ENCODE measurements at places on chromosomes 12 and 14.

- DNase-seq, result no peak
These were observed 28.2 kb upstream of the CPSF6 start for GRCh38 chr12:69211160-69211559.

DNA sequence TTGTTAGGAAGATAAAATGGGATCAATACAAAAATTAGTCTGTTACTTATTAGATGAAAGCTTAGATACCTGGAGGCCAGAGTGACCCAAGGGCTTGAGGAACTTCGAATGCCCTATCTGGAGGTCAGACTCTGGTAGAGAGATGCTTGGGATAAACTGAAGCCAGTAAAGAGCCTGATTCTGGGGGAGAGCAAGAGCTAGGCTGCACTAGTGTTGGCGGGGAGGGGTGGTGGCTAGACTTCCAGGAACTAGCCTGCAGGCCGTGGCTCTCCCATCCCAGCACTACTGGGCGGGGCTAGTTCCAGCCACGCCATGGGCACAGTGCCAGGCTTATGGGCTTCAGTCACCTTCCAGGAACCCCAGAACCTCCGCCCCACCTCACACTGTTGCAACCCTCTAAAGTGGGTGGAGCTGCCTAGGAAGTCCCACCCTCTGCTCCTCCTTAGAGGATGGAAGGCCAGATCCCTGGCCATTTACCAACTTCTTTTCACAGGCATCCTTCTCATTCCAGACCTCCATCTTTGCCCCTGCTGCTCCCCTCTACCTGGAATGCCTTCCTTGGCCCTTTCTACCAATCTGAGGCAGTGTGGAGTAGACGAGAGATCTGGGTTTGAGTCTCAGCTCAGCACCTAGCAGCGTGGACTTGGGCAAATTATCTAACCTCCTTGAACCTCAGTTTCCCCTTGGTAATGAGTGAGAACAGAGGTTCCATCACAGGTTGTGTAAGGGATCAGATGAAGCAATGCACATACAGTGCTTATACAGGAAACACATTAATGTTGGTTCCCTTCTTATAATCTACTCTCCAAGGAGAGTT lies 6.3 kb upstream of the NFE2 start:
- DNase-seq, result peak; percentile 74

DNA sequence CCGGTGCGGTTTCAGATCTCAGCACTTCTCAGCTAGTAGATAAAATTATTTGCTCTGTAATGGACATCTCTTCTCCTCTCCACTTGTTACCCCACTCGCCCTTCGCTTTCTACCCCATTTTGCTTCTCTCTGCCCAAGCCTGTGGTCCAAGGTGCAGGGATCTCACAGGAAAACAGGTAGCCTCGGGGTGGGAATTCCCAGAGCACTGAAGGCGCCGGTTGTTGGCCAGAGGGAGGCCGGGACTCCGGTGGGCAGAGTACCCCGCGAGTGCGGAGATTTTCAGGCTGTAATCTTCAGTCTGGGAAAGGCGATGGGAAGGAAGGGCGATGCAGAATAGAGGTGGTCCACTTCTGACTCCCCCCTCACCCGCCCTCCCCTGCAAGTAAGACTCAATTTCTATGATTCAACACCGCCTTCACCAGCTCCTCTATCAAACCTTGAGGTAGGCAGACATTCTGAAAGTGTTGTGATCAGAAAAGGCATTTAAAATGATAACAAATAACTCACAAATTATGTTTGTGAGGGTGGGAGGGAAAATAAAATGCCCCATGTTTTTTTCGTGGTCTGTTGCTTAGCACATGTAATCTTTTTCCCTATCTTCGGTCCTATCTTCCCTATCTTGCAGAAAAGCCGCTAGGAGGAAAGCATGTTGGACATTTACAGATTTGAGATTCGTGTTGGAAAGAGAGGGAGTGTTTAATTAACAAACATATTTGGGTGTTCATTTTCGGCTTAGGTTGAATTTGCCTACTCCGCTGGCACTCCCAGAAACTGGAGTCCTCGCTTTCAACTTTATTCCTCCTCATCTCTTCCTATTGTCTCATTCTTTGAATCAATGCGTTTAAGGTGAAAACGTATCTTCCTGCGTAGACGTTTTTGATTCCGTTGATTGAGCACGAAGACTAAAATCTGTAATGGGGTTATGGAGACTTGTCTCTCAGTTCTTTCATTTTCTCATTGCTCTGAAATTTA lies 8.5 kb downstream of the FOXG1 start:
- no peak for DNase-seq

DNA sequence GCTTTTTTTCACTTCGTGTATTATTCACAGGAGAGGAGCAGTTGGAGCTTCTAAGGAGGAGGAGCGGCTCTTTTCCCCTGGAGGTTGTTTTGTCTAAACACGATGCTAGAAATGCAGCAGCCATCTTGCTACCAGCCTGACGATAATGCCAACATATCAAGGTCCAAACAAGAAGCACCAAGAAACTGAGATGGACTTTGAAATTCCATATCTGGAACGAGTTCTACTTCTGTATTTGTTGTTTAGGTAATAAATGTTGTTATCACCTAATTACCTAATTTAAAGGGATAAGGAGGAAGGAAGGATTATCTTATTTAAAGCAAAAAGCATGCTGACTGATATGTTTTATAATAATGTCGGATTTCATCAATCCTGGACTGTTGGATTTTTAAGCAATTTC lies 174.4 kb upstream of the TMPO start:
- no peak for DNase-seq

DNA sequence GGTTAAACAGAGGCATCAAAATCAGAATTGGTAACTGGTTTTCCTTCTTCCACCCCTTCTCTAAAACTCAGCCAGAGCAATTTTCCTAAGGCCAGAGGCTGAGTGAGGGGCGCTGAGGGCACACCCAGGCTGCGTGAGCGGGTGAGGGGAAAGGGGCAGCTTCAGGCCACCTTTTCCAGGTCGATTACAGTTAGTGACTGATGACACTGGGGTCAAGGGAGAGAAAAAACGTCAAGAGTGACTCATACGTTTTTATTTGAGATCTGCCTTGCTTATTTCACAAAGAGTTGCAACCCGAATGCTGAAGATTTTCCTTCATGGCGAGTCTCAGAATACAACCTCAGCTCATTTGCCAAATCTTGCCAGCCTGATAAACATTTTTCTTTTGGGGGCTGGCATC lies 46.7 kb upstream of the EVL start:
- DNase-seq, result no peak

DNA sequence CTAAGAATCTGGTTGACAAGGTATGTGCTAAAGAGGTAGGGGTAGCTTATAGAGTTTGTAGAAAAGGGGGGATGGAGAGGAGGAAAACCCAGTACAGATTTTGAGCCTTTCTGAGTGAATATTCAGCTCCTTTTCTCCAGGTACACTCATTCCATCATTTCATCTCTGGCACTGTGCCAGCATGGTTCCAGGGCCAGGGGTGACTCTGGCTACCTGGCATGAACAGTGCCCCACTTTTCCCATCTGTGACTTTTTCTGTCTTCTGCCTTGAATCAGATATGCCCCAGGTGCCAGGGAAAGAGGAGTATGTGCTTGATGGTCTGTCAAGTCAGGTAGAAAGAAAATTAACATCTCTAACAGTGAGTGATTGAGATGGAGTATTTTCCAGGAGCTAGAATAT lies 175.7 kb downstream of the CACNA1C start:
- DNase-seq, result no peak

DNA sequence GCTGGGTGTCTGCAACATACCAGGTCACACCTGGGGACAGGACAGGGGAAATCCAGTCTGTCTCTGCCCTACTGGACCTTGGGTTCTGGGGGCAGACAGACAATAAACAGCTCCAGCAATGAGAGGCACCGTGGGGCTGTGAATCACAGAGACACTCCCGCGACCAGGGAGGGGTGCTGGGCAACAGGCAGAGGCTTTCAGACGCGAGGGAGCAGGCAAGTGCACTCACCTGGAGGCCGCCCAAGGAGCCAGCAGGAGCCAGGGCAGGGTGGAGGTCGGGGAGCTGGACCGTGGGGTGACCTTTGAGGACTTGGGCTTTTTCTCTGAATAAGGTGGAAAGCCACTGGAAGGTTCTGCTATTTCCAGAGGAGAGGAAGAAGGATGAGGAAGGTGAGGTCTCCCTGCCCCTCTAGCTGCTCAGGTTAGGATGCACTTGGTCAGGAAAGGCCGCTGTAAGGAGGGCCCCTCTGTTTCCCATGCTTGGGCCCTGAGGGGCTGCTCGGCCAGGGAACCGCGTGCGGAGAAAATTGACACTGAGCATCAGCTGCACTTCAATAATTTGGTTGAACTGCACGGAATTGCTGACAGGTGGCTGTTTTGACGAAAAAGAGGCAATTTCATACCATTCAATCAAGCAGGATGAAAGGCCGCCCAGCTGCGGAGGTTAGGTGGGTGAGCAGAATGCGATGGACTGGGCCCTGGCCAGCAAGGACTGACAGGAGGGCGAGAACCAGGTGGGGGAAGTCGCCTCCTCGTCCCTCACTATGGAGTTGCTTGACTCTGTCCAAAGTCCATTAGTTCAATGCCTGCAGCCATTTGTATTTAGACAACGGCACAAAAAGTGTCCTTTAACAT lies 42.2 kb downstream of the JAG2 start:
- no peak for DNase-seq

GRCh38 chr14:92472860-92473259 lies 40.7 kb upstream of the RIN3 start:
- DNase-seq, result peak; percentile 39

DNA sequence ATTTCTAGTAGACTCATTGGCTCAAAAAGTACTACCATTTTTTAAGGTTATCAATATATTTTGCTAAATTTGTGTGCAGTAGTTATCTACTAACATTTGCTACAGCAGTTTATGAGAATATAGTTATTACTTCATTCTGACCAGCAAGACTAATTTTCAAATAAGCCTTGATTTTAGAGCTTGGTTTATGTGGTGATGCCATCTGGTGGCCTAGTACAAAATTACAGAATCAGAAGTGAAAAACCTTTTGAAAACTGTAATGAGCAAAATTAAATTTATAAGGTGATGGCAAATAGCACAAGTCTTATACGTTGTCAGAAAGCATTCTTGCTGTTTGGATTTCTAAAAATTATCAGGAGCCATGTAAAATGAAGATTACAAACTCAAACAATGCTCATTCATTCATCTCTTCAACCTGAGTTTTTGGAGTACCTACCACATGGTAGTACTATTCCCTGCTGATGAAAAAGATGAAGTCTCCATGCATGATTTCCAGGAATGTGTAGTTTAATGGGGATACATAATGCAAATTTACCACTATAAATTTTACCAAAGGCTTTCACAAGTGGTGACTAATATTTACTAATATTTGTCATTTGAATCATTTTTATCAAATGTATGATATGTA lies 51.0 kb downstream of the MAGOHB start:
- no peak for DNase-seq

GRCh38 chr14:30656190-30656632 lies 34.1 kb downstream of the SCFD1 start:
- no peak for DNase-seq

- no peak for DNase-seq
These were observed 28.3 kb upstream of the ETFBKMT start for GRCh38 chr12:31631023-31631724.

DNA sequence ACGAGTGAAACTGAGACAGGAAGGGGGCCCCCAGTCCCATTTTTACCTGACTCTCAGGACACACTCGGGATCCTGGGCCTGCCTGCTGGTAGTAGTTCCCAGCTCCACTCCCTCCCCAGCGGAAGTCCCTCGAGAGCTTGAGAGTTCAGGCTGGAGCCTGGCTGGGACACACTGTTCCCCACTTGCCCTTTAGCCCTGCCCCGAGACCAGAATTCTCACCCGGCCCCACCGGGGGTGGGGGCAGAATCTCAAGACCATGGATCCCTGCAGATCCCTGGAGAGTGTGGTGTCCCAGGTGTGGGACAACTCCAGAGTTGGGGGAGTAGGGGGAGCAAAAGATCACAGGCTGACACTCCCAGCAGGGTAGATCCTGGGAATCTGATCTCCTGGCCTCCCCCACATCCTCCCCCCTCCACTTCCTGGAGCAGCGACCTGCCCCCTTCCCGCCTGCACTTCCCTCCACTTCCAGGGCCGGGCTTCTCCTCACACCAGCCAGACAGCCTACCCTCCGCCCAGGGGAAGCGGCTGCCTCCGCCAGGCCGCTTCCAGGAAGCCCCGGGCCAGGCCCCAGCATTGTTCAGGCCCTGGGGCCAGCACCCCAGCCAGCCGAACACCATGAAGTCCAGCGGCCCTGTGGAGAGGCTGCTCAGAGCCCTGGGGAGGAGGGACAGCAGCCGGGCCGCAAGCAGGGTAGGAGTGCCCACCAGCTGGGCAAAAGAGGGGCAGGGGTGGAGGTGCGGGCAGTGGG lies at the start of gene TNS2:
Gene TNS2 (plus strand): TSS at position 495 of the 748 bp plus-strand sequence. CDS start 121 bp downstream, at position 616.
- no peak for DNase-seq

DNA sequence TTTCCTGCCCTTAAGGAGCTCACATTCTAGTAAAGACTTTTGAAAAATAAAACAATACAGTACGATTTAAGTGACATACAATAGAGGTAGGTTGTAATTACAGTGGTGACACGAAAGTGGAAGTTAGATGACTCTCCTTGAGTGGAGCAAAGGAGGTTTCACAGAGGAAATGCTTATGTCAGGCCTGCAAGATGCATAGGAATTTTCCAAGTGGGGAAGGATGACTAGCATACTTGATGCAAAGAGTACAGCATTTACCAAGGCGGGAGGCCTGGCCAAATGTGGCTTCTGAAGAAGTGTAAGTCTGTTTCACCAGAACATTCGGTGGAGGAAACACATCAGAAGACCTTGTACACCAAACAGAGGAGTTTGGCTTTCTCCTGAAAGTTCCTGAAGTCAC lies 55.2 kb downstream of the ERO1A start:
- DNase-seq, result no peak

DNA sequence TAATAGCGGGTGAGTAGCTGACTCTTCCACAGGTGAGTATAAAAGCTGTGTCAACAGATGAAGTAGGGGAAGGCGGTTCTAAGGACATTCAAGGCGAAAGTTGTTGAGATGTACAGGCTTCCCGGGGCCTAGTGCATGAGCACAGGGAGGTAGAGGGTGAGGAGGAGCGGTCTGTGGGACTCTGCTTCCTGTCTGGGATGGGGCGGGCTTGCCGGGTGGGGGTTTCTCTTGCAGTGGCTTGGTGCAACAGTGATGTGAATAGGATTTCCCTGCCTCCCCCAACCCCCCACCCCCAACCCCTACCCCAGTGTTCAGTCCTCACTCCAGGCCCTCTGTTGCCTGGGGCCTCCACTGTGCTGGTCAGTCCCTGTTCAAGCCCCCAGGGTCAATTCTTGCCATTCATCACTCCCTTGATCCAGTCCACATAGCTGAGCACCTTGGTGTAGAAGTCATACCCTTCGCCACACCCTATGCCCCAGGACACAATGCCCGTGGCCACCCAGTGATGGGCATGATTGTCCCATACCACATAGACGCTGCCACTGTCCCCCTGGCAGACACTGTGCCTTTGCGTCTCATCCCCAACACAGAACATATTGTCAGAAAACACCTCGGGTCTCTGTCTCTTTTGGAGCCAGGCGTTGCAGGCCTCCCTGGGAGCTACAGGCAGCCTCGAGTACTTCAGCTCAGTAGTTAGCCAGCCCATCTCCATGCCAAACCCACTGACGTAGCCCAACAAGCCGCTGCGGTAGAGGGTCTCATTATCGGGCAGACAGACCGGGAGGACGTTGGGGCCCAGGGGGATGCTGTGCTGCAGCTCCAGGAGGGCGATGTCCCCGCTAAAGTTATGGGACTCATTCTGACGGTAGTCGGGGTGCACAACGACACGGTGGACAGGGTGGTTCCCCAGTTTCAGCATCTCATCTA lies 4.0 kb upstream of the C1R start:
- no peak for DNase-seq
